ENCODE measurements at places on chromosomes 16 and 17.

DNA sequence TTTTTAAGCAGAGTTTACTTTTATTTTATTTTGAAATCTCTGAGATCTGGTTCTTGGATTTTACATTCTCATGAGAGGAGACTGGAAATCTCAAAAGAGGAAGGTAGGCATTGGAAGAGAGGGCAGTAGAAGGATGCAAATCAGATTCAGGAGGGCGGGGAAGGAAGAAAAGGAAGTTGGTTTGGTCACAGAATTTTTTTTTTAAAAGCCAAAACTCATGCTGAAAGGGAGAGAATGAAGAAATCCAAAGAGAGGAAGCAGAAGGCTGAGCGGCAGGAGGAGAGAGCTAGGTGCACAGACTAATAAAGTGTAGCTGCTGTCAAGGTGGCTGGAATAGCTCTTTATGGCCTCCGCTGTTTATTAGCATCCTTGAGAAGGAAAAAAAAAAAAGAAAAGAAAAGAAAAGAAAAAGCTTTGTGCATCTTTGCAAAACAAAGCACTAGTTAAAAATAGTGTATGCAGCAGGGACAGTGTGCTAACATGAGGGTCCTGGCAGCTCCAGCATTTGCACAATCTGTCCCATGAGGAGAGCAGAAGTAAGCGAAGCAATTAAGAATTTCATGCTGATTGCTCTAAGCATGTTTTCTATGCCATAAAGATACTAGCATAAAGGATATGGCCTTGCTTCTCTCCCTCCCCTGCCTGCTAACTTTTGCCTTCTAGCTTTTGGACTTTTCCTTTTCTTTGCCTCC, 194.2 kb downstream of the ZFHX3 start:
- DNase-seq = no peak

GRCh38 chr17:14619821-14620220, 318.9 kb downstream of the HS3ST3B1 start:
- DNase-seq = no peak

DNA sequence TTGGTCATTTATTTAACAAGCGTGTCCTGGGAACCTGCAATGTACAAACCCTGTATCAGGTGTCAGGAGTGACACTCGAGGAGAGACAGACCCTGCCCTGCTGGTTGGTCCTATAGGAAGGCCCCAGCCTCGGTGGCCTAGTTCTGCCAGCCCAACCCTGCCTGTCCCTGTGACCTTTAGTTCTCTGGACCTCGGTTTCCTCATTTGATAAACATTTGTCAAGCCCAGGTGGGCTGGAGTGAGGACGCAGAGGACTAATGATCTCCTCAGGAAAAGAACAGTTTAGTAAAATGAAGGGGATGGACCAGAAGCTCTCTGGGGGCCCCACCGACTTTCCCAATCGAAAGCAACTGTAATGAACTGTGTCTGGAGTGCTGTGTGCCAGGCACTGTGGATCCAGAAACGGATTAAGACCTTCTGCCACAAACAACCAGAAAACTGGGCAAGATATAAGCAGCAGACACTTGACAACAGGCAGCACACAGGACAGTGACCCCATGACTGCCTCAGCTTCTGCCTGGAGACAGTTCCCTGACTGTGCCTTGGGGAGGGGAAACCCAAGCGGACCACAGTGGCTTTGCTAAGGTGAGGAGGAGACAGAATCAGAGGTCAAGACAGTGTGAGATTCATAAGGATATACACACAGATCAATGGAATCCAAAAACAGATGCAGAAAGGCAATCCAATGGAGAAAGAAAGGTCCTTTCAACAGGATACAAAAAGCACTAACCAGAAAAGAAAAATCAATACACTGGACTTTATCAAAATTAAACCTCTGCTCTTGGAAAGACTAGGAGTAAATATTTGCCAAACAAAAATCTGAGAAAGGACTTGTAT, 8.8 kb downstream of the PRCD start:
- no peak for DNase-seq

DNA sequence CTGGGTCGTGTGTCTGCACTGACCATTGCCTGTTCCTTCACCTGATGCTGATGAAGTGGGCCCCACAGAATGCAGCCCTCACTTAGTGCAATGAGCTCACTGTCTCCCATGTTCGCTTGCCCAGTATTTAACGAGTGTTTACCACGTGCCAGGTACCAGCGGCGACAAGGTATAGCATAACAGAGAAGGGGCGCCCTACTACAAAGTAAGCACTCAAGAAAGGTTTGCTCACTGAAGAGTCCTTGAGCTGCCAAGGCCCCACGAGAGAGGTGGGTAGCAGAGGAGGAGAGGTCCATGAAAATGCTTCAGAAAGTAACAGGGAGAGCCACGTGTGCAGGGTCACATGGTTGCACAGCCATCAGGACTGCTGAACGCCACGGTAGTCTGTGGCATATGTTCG, 230.0 kb downstream of the NTN1 start:
- DNase-seq = no peak

DNA sequence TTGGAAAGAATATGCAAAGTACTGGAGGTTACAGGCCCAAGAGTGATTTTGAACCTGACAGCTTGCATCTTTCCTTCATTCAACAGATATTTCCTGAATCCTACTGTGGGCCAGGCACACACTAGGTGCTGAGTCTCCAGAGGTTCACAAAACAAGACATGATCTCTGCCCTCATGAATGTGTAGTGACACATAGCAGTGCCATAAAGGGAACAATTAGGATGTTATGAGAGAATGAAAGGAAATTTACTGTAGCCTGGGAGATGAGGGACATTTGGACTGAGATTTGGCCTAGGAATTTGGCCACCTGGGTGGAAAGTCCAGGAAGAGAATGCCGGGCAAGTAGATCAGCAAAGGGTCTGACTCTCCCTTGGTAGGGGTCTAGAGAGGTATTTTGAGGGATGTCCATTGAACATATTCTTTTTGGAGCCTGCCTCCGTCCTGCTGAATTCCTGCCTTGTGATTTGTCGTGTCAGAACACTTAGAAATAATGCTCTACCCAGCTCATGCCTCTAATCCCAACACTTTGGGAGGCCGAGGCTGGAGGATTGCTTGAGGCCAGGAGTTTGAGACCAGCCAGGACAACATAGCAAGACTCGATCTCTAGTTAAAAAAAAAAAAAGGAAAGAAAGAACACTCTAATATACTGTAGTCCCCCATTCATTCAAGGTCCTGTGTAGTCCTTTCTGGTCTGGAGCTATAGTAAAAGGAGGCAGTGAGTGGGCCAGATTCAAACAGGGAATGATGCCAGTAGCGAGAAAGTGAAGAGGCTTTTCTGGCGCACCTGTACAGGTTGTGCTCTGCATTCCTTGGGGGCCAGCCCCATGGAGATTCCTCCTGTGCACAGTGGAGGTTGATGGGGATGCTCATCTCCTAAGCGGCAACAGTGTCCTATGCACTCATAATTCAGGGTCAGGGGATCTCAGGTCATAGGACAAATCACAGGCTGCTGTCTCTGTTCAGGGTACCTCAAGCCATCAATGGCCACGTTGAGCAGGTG, 90.6 kb upstream of the CLEC18A start:
- no peak for DNase-seq

GRCh38 chr17:62179525-62180161, 114.6 kb upstream of the MED13 start:
- no peak for DNase-seq

Data from NCI-H1105 (cell line).